ENCODE measurements at places on chromosomes 7 and 10. TPM values are rescaled to one million over a fixed set of nuclear protein-coding genes. Genes with fewer than 3 reads are reported as not detected.

The OR6B1 gene
- total RNA-seq, result not detected

The RADIL gene
- total RNA-seq, result 3.4 TPM

The SPDYE9 gene
- total RNA-seq, result not detected

The EVX1 gene
- not detected for total RNA-seq

The TMEM236 gene
- 0.44 TPM for total RNA-seq

The PDE1C gene
- total RNA-seq, result 143 TPM

The KEL gene
- total RNA-seq, result 1.7 TPM

The DKK1 gene
- 1.5 TPM for total RNA-seq

The ATOH7 gene
- total RNA-seq, result 0.23 TPM

The PNLIPRP2 gene
- total RNA-seq, result not detected

The HACD1 gene
- 146 TPM for total RNA-seq

The MEOX2 gene
- total RNA-seq, result 5.0 TPM

The PDZD7 gene
- total RNA-seq, result 0.97 TPM

The FAM24A gene
- total RNA-seq, result not detected

The MKI67 gene
- total RNA-seq, result 27.9 TPM

The GTF2I gene
- 118 TPM for total RNA-seq

The SCIN gene
- 0.90 TPM for total RNA-seq

The C10orf95 gene
- 0.18 TPM for total RNA-seq

The PON1 gene
- total RNA-seq, result 0.32 TPM

The PSMC2 gene
- total RNA-seq, result 123 TPM

All from heart left ventricle (tissue), 16 donors.